ENCODE measurements at places on chromosomes 7 and 10. TPM values are rescaled to one million over a fixed set of nuclear protein-coding genes. Genes with fewer than 3 reads are reported as not detected.

Gene PNLIPRP3
- not detected for polyA plus RNA-seq

Gene GSDME
- polyA plus RNA-seq = 17.1 TPM

GRCh38 chr10:103859161-103860086 lies 4.0 kb upstream of the SH3PXD2A start:
- DNase-seq = peak; percentile 73

DNA sequence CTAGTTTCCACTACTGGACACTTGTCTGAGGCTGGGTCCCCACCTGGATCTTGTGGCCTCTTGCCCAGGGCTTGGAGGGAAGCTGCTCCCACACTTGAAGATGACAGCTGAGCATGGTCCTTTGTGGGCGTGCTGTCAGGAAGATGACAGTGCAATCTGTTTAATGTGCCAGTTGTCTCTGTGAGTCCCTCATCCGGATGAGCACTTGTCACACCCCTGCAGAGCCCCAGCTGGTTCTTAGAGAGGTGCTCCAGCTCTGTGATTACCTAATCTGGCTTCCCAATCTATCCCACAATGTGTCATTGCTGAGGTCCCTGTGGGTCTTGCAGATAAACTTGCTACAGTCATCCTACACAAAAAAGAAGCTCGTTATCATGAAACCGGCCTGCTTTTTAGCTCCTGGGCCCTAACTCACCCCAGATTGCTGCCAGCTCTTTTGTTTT lies 34.8 kb upstream of the CCSER2 start:
- no peak for DNase-seq

DNA sequence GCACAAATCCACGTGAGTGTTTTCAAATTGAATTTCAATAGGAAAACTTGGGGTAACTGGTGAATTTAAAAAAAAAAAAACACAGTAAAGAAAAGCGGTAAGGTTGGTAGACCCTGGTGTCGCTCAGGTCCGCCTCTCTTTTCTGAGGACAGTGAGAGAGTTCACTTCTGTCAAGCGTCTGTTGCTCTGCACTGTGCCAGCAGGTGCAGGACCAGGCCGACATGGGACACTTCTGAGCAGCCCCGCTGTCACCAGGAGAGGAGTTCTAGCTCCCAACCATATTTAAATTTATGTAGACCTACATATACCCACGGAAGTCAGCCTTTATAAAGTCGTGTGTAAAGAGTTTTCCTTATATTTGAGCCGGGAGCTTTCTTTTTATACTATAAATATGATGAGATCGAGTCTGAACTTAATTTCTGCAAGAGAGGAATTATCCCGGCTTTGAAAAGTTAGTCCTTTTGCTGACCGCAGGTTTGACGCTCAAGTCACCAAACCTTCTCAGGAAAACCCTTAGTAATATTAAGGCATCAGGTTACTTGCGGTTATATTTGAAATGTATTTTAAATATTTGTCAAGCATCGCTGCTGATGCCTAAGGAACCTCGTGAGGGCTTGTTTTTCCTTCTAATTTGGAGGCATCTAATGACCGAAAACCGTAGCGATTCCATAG lies 531 bp downstream of the IKZF1 start:
- DNase-seq = no peak

DNA sequence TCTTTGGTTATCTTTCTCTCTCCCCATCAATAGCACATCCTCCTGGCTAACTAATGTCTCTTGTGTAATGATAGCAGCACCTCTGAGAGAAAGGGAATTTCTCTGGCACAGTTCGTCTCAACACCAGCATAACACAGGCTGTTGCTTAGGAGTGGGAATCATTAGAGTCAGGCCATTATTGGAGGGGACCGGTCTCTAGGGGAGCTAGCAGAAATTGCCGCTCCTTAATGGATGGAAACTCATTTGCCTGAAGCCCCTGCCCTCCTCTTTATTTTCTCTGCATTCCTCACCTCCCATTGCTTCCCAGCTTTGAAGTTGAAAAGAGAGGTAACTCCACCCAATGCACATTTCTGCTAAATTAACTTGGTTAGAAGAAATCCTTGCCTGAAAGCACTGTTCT lies 11.9 kb downstream of the LRRC4 start:
- DNase-seq = no peak

DNA sequence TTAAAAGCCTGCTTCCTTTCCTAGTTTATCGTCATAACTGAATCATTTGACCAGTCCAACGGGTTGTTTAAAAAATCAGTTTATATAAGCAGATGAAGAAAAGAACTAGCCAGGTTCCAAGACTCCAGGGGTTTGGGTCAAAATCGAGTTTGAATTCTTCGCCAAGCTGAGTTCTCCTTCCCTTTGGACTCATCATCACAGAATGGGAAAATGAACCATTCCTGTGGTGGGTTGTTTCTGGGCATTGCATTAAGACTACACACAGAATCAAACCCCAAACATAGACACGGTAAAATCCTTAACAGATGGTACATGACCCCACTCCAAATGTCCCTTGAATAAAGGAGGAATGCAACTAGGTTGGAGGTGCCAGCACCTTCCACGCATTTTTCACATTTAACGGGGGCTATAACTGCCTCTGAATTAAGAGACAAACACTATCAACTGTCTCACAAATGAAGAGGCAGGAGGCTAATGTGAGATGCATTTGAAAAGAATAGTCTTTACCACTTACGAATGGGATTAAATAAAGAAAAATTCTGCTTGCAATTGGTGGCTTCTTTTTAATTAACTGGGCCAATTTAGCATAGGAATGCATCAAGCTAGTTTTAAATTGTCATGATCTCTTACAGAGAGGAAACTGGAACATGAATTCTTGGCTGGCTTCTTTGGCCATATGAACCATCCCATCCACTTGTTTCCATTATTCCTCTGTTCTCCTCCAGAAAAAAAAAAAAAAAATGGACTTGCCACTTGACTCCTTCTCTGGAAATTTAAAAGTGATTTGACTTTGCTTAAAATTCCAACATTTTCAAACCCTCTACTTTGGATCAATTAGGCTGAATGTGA lies 61.1 kb downstream of the CHST15 start:
- DNase-seq = no peak

DNA sequence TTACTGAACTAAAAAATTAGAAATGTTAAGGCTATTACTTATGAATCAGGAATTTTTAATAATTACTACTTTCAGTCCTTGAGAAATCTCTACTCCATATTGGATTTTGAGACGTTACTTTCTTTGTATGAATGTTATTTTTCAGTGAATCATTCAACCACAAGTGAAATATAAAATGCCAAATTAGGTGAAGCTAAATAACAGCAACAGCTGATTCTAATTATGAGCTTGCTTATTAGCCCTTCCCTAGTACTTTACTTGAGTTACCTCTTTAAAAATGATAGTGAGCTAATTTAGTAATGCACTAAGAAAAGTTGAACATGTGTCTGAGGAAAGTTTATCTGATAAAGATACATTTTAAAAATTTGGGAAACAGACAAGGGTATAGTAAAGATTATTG lies 51.4 kb downstream of the PCGF5 start:
- DNase-seq = no peak

DNA sequence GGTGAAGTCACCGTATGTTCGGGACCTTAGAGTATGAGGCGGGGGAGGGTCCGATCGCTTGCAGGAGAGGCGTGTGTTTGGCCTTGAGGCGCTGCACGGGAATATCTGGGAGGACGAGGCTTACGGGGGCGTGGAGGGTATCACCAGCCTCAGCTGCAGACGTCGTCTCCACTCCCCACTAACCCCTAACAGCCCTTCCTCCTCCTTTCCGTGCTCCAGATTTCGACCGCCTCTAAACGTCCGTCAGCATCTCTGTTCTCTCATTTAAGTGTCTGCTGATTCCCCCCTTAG lies 23.5 kb upstream of the ZNF12 start:
- DNase-seq = no peak

- no peak for DNase-seq
These were observed 51.5 kb upstream of the DPYSL4 start for GRCh38 chr10:132135053-132135872.

DNA sequence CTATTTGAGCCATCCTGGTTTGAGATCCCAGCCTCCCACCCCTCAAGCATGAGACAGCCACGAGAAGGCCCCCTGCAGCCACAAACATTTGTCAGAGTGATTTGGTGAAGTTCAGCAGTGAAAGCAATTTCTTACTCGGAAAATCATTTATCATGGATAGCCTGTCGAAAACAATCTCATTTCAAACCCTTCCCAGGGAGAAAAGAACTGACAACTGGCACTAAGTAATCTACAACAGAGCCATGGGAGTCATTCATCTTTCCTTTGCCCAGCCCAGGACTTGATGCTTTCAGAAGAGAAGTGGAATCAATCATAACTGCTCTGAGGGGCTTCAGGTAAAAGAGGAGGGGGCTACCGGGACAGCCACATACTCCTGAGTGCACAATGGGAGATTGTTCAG lies 411.2 kb downstream of the KCNMA1 start:
- no peak for DNase-seq

DNA sequence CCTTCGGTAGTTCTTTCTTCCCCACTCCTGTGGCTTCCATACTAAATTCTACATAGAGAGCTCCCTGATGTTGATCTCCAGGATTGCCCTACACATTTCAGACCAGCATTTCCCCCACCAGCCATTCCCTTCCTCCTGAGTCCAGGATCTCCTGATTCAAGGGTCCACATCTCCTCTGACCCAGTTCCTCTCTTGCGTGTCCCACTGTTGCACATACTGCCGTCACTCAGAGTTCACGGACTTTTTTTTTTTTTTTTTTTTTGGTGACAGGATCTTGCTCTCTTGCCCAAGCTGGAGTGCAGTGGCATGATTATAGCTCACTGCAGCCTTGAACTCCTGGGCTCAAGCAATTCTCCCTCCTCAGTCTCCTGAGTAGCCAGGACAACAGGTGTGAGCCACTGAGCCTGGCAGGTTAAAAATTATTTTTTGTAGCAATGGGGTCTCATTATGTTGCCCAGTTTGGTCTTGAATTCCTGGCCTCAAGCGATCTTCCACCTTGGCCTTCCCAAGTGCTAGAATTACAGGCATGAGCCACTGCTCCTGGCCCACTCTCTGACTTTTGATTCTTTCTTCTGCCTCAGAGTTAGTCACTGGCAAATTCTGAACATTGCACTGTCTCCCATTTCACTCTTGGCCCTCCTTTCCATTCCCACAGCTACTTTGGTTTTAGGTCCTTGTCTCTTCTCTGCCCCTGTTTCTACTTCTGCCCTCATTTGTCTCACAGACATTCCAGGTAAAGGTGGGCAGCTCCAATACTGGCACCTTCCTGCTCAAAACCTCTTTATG lies 29.6 kb upstream of the ZRANB1 start:
- no peak for DNase-seq

GRCh38 chr7:141949021-141949420 lies 2.2 kb upstream of the CLEC5A start:
- no peak for DNase-seq

DNA sequence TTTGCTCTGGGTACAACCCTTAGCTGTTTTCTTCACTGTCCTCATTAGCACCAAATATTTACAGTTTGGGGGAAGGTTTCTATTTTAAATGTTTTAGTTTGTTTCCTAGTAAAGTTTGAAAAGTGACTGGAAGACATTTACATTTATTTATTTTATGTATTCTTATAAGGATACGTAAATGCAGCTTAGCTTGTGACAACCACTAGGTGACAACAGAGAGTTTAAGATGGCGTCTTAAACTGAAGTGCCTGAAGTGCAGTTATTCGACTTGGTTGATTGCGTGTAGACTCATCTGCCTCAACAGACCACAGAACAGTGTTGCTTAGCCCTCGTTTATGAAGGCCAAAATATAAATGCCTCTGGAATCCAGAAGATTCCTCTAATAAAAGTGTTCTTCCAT lies 378.2 kb upstream of the MYO3A start:
- no peak for DNase-seq

Gene SPDYE2
- 5.6 TPM for polyA plus RNA-seq

DNA sequence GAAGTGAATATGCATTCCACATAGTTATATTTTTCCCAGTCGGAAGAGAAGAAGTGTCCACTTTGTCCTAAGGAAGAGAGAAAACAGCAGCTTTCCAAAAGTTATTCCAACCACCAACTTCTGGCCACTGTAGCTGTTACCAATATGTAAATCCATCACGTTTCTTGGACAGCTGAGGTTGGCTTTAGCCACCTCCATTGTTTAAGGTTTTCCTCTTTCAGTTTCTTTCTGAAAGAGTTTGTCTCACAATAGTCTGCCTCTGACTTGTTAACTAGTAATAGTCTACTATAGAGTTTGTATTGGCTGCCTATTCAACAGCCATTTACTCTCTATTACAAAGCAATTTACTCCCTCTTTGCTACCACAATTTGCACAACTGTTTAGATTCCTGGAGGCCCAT lies 457.6 kb upstream of the LRRN3 start:
- no peak for DNase-seq

DNA sequence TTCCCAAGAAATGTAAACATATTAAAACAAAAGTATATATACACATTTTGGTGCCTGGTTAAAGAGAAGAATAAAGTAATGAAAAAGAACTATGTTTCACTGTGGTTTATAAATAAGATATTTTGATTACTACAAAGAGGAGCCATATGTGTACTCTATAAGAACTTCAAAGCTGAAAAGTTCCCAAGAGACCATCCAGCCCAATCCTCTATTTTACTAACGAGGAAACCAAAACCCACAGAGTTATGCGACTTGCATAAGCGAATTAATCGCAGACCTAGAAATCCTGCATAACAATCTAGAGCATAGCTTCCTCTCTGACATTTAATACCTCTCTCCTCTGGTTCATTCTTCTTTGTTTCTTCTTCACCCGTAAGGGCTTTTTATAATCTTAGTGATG lies 937.1 kb downstream of the CNTNAP2 start:
- no peak for DNase-seq

Gene ADCYAP1R1
- 1.5 TPM for polyA plus RNA-seq

- no peak for DNase-seq
These were observed 173.3 kb downstream of the NEURL1 start for GRCh38 chr10:103666762-103667150.

- no peak for DNase-seq
These were observed 366.5 kb upstream of the KLF6 start for GRCh38 chr10:4151466-4151865.

- DNase-seq = no peak
These were observed 42.4 kb downstream of the P4HA1 start for GRCh38 chr10:73054286-73054685.

- no peak for DNase-seq
These were observed 4.9 kb downstream of the CPN1 start for GRCh38 chr10:100076750-100077149.

Gene BLNK
- polyA plus RNA-seq = 42.0 TPM

DNA sequence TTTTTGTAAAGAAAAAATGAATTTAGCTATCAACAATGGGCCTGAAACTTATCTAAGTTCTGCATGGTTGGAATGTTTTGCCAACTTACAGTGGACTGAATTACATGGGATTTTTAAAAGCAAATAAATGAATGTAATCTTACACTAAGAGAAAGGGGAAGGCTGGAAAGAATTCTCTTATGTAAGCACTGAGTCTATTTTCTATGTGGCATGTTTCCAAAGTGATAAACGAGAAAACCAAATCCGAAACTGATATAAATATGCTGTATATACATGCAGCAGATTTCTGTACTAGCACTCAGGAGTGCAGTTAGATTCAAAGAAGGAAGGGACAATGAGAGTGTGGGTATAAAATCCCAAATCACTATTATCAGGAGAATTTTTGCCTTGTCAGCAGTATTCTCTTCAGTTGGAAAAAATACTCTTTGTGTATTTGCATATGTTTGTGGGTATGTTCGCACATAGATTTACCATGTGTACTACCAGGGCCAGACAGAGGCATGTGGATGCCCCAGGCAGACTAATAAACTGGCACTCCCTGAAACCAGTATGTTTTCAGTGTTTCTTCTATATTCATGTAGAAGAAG lies 334.3 kb upstream of the SEMA3D start:
- DNase-seq = no peak

Gene FAM25G
- polyA plus RNA-seq = not detected

GRCh38 chr10:33735464-33735923 lies 401.0 kb upstream of the NRP1 start:
- DNase-seq = no peak

Gene TYW1B
- 3.8 TPM for polyA plus RNA-seq

GRCh38 chr10:21078410-21079329 lies 181.6 kb upstream of the NEBL start:
- DNase-seq = peak; percentile 65

Data from renal cortex interstitium (tissue), 15 donors.